NCI-H446 (cell line): ENCODE measurements at places on chromosomes 7 and 10.
A peak's percentile ranks its signal among the peaks of the same experiment; 100 is the strongest.

GRCh38 chr7:122306320-122307227 is 2.0 kb upstream of the FEZF1 start:
- no peak for DNase-seq

GRCh38 chr7:112160771-112161150 is 45.4 kb downstream of the DOCK4 start:
- no peak for DNase-seq

DNA sequence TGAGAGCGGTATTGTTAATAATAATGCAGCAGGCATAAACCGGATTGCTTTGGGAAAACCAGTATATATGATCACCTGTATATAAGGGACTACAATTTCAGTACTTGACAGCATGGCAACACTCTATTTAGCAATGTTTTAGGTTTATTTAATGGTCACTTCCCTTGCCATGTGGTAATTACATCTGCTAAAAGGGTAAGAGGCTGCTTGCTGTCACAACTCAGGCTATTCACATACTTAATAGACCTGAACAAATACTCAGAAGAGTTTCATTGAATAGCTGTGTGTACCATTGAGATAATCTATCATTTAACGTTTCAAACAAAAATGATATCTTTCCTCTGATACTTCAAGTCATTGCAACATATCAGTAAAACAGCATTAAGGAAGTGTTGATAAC is 90.1 kb downstream of the PCDH15 start:
- DNase-seq = no peak

GRCh38 chr7:105831824-105832535 is 44.4 kb downstream of the ATXN7L1 start:
- no peak for DNase-seq

DNA sequence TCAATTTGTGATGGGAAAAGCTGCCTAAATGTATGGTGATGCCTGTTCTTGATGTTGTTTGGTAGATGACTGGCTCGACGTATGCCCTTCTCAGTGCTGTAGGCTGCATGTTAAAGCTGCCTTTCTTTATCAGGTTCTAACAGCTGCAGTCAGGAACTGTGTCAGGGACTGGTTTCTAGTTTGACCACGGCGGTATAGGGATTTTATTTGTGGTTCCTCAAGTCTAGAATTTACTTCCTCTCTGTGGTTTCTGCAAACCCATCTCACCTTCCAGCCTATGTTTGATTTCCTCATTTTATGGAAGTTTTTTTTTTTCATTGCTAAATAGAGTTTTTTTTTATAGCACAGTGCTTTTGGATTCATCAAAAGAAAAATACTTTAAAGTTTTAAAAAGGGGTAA is 26.5 kb downstream of the LMTK2 start:
- no peak for DNase-seq

- no peak for DNase-seq
Measured at GRCh38 chr7:29043576-29043975, 85.4 kb upstream of the TRIL start.

- no peak for DNase-seq
Measured at GRCh38 chr10:102408728-102409603, 9.6 kb downstream of the PSD start.

DNA sequence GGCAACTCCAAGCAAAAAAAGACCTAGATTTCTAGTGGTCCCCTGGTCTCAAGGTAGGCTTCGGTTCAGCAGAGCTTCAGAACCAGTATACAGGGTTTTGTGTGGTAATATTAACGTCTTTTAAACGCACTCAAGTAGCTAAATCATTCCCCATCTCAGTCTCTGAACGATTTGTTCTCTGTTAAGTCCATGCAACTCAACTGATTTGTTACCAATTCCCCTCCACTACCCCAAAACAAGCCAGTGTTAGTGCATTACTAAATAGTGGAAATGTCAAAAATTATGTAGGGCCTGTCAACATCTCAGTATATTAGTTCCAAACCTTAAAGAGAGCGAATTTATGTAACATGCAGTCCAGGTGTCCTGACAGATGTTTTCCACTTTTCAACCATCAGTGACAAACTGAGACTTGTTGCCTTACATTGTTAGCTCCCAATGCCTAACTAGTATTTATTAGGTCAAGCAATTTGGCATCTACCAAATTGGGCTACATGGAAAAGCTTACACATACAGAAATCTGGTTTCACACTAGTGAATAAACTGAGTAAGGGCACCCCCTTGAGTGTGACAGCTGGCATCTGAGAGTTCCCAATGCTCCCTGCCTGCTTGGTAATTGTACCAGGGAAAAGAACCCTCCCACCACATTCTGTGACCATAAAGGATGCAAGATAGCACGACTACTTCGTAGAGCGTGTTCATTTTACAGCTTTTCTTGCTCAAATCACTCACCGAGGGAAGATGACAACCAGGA is 12.2 kb downstream of the HNRNPA2B1 start:
- DNase-seq = no peak

DNA sequence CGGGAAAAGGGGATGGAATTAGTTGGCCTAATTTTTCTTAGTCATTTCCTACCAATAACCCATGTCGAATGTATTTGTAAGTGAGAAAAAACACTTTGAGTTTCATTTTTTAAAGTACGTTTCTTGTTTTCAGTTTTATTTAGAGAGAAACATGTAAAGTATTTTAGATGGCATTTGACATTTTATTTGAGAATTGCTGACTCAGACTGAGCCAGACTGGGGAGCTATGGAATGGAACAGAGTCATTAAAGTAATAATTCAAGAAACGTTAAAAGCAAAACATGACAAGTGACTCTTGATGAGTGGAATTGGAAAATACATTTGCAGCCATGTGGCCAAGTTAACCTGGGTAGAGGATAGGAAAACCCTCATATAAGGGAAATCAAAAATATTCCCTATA is 286.1 kb upstream of the NPSR1 start:
- no peak for DNase-seq

GRCh38 chr10:47099474-47099873 is 188.2 kb downstream of the PTPN20 start:
- DNase-seq = no peak

- DNase-seq = no peak
Measured at GRCh38 chr7:110607050-110607857, 483.7 kb upstream of the LRRN3 start.

GRCh38 chr7:1386623-1387220 is 72.5 kb downstream of the MICALL2 start:
- DNase-seq = peak; percentile 25

DNA sequence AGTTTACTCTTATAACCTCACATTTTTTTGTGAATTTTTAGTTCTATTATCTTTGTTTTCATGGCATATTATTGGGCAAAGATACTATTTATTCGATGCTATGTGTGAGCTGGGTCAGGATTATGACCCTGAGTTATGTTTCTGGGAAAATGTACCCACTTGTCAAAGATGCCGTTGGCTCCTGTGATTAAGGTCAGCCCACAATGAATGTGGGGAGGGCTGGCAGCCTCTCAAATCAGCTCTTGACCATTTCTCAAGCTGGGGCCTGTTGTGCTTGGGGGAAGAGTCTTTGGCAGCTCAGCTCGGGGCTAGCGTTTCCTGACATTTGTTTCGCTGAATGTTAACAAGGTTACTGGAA is 97.5 kb downstream of the TCF7L2 start:
- no peak for DNase-seq

- no peak for DNase-seq
Measured at GRCh38 chr7:46960970-46961369, 620.9 kb downstream of the TNS3 start.

DNA sequence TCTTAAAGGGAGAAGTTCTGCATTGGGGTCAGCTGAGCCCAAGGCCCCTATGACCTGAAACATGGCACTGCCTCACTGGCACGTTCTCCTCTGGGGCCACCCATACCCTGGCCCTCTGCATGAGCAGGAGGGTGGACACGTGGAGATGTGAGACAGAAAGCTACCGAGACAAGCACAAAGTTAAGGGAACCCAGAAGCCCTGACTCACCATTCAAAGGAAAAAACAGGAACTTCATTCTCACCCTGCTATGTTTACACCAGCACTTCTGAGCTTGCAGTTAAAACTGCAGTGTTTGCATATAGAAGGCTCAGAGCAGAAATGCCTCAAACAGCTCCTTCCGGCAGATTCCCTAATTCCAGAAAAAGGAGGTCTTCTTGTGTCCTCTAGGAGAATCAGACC is 41.7 kb downstream of the DENND11 start:
- no peak for DNase-seq
